ENCODE measurements at places on chromosomes 4 and X.

DNA sequence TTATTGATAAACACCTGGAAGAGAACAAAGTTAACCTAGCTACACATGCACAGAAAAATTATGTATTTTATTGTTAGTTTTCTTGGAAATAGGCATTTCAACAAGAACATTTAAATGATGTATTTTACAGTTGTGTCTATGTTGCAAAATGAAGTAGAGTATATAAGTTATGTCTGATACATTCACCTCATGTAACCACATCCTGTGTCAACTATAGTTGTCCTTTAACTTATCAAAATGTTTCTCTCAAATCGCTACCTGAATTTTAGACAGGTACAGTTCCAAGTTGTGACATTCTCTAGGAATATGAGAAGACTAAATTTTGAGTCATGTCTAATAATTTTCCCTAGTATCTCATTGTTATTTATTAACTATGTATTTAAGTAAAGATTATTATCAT lies 27.2 kb upstream of the TNIP3 start:
- DNase-seq = no peak

GRCh38 chrX:23952391-23952790 lies 44.6 kb downstream of the CXorf58 start:
- no peak for DNase-seq

DNA sequence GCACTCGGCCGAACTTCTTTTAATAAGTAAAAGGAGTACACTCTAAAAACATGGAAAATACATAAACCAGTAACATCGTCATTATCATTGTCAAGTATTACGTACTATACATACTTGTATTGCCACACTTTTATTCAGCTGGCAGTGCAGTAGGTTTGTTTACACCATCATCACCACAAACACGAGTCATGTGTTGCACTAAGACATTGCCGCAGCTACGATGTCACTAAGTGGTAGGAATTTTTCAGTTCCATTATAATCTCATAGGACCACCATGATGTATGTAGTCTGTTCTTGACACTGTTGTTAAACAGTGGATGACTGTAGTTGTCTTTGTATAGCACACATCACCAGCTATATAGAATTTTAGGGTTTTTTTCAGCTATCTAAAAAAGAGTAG lies 48.0 kb upstream of the TMEM131L start:
- DNase-seq = no peak

DNA sequence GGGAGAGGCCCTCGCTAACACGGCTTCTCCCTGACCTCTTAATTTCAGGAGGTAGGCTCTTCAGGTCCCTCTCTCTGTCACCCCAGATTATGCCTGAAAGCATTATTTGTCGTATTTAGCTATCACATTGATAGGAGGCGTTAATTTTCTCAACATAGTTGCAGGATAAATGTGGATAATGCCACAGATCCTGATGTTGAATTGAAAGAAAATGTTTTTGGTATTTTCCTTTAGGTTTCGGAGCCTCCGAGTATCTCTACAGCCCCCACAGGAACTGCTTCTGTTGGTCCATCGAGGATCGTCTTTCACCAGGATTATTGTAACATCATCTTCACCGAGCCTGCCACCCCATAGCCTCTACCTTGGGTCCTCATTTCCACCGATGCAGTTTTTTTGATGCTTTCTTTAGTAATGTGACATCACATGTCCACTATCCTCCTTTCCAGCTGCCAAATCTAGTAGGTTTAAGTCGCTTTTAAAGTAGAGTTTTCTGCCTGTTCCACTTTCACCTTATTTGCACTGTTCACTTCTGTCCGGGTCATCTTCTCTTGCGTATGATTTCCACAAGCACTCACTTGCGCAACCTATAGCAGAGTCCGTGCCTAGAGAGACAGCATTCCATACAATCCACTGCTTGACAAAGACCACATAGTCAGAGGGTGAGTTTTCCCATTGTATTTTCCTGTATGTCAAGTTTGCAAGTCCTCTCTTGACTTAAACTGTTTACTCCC lies 665 bp downstream of the TIGD2 start:
- peak; percentile 29 for DNase-seq

DNA sequence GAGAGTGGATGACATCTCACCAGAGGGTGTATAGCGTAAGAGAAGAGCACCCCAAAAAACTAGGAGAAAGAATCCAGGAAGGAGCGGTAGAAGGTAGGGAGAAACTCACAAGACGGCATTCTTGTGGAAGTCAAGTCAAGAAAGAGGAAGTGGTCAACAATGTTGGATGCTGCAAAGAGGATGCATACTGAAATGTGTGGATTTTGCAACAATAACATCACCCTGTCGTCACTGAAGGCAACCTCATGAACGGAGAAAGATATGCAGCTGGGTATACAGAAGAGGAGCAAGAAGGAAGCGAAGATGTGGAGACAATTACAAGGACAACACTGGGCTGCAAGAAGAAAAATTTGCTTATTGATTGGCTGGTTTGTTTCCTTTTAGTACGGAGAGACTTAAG lies 11.4 kb upstream of the TAPT1 start:
- DNase-seq = peak; percentile 48
